ENCODE measurements at places on chromosomes 7 and 10. TPM values are rescaled to one million over a fixed set of nuclear protein-coding genes. Genes with fewer than 3 reads are reported as not detected.

The PITRM1 gene
- 47.7 TPM for total RNA-seq

The ZEB1 gene
- 28.2 TPM for total RNA-seq

The CYP3A4 gene
- not detected for total RNA-seq

The GPER1 gene
- total RNA-seq: 11.5 TPM

The WAPL gene
- 46.8 TPM for total RNA-seq

The SPDYE9 gene
- total RNA-seq: not detected

The RBM20 gene
- total RNA-seq: 0.41 TPM

The CPN1 gene
- total RNA-seq: not detected

The GIMAP4 gene
- total RNA-seq: 11.0 TPM

The SYCE1 gene
- total RNA-seq: 1.7 TPM

The PTCD1 gene
- 11.8 TPM for total RNA-seq

The GARIN1A gene
- total RNA-seq: 4.5 TPM

The EBLN1 gene
- 1.8 TPM for total RNA-seq

The ZNF117 gene
- 26.8 TPM for total RNA-seq

The IL2RA gene
- 1.9 TPM for total RNA-seq

The FHIP2A gene
- total RNA-seq: 41.0 TPM

The NANOS1 gene
- total RNA-seq: 5.9 TPM

The OPN1SW gene
- not detected for total RNA-seq

The COL13A1 gene
- total RNA-seq: 3.0 TPM

The C10orf67 gene
- not detected for total RNA-seq

The GSTO1 gene
- 91.8 TPM for total RNA-seq

The SFTPA1 gene
- total RNA-seq: not detected

The CALCR gene
- 0.45 TPM for total RNA-seq

The GIMAP7 gene
- 6.9 TPM for total RNA-seq

The PRLHR gene
- not detected for total RNA-seq

The ABCB1 gene
- 10.2 TPM for total RNA-seq

The MRC1 gene
- total RNA-seq: 3.1 TPM

The KLHDC10 gene
- total RNA-seq: 34.7 TPM

The FANK1 gene
- total RNA-seq: 2.6 TPM

The TYSND1 gene
- 32.4 TPM for total RNA-seq

The CAMK2B gene
- 5.7 TPM for total RNA-seq

The VSTM2A gene
- total RNA-seq: 3.9 TPM

The LAMB4 gene
- total RNA-seq: not detected

The MYO3A gene
- total RNA-seq: not detected

Measured in prostate gland (tissue), 2 donors.